Choroid plexus epithelial cell (primary cell): ENCODE measurements at places on chromosomes 16 and 17.

GRCh38 chr17:35056013-35056412, 7.5 kb downstream of the RFFL start:
- DNase-seq, result peak; percentile 34

DNA sequence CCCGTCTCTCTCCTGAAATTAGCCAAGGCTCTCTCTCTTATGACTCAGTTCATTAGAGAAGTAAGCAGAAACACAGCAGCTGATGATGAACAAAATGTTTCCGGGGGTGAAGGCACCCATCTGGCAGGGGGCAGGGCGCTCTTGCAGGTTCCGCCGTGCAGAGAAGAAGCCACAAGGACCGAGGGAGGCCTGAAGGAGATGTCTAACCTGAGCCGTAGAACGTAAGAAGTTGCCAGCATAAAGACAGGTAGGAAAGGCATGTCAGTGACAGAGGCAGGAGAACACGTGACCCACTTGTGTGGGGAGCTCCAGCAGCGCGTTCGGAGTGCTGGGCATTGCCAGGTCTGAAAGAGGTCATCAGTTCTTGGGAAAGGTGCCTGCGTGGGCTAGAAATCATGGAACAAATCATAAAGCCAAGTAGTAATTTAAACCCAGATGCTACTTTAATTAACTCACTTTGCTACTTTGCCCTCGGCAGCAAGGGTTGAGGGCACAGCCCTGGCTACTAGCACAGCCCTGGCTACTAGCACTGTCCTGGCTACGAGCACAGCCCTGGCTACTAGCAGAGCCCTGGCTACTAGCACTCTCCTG, 198.6 kb downstream of the RPTOR start:
- DNase-seq, result peak; percentile 44

DNA sequence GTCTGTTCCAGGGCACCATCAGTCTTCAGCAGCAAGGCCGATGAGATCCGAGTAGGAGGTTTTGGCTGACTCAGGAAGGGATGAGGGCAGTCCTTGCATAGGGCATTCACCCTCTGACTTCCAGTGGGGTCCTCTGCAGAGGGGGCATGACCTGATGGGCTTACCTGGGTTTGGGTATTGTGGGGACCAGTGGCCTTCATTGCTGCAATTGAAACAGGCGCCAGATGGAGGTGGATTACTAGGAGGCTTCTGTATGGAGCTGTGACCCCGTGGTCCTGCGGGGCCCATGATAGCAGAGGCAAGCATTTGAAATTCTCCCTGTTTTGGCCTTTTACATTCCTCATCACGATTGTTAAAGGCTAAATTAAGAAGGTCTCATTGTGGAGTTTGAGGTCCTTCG, 2448.7 kb downstream of the TP53TG3F start:
- no peak for DNase-seq

GRCh38 chr16:28003021-28003865, 60.3 kb downstream of the GSG1L start:
- no peak for DNase-seq

- no peak for DNase-seq
These were observed 9.0 kb upstream of the GRB2 start for GRCh38 chr17:75414488-75414887.

GRCh38 chr17:81400996-81401722, 5.9 kb downstream of the BAHCC1 start:
- DNase-seq, result no peak
